ENCODE measurements at places on chromosomes 1 and 21.
A peak's percentile ranks its signal among the peaks of the same experiment; 100 is the strongest.

GRCh38 chr1:240500647-240501046 is 111.3 kb downstream of the GREM2 start:
- DNase-seq, result no peak

GRCh38 chr1:36135330-36135667 is 10.3 kb upstream of the COL8A2 start:
- no peak for DNase-seq

GRCh38 chr1:36869054-36869453 is 165.3 kb downstream of the GRIK3 start:
- DNase-seq, result no peak

DNA sequence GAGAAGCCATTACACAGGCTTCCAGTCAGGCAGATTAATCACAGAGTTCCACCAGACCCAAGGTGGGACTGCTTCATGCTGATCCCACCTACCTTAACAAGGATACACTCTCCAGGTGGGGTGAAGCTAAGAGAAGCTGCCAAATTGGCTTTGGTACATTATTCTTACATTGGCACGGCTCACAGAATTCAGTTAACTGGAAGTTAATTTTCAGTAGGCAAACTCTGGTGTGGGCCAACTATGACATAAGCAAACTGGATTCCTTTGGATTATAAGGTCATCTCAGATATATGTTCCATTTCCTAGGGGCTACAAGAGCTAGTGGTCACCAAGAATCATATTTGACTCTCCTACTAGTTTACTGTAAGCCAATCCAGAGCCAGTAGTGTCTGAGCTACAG is 448.8 kb upstream of the BEND5 start:
- no peak for DNase-seq

GRCh38 chr1:178098262-178098661 is 4.4 kb downstream of the RASAL2 start:
- no peak for DNase-seq

GRCh38 chr1:170415710-170416372 is 116.1 kb upstream of the GORAB start:
- no peak for DNase-seq

- DNase-seq, result peak; percentile 44
Measured at GRCh38 chr1:178093951-178094738, at the start of gene RASAL2. RASAL2 (plus strand) TSS chr1:178094104; CDS start chr1:178094493, 389 bp downstream.

DNA sequence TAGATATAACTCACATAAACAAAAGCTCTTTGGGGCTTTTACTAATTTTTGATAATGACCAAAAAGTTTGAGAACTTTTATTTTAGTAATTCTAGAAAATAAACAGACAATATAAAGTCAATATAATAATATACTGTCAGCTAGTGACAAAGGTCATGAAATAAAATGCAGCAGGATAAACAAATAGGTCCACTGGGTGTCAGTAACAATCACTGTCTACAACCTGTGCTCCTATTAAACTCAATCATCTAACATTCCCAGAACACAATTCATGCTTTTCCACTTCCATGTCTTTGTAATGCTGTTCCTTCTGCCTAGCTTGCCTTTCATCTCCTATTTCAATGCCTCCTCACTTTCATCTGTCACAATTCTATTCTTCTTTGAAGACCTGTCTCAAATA is 186.1 kb downstream of the GIPC2 start:
- DNase-seq, result no peak

GRCh38 chr1:242470774-242471173 is 53.7 kb downstream of the PLD5 start:
- DNase-seq, result no peak

- DNase-seq, result no peak
Measured at GRCh38 chr1:206039046-206039973, 13.7 kb upstream of the RHEX start.

- no peak for DNase-seq
Measured at GRCh38 chr21:36092681-36093080, 22.9 kb downstream of the CBR1 start.

- no peak for DNase-seq
Measured at GRCh38 chr1:112464501-112464900, 44.3 kb upstream of the WNT2B start.

GRCh38 chr1:229046251-229046853 is 224.6 kb upstream of the RAB4A start:
- DNase-seq, result no peak

DNA sequence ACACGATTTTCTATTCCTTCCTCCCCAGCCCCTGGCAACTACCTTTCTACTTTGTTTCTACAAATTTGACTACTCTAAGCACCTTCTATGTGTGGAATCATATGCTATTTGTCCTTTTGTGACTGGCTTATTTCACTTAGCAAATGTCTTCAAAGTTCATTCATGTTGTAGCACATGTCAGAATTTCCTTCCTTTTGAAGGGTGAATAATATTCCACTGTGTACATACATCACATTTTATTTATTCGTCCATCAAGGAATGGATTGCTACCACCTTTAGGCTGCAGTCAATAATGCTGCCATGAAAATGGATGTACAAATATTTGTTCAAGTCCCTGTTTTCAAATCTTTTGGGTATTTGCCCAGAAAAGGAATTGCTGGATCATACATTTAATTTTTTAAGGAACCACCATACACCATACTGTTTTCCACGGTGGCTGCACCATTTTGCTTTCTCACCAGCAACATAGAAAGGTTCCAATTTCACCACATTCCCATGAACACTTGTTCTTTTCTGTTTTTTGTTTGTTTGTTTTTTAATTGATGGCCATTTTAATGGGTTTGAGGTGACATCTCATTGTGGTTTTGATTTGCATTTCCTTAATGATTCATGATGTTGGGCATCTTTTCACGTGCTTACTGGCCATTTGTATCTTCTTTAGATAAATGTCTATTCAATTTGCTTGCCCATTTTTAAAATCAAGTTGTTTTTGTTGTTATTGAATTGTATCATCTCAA is 3.3 kb upstream of the PDZK1 start:
- no peak for DNase-seq

- no peak for DNase-seq
Measured at GRCh38 chr1:202661136-202661845, 49.0 kb downstream of the SYT2 start.

DNA sequence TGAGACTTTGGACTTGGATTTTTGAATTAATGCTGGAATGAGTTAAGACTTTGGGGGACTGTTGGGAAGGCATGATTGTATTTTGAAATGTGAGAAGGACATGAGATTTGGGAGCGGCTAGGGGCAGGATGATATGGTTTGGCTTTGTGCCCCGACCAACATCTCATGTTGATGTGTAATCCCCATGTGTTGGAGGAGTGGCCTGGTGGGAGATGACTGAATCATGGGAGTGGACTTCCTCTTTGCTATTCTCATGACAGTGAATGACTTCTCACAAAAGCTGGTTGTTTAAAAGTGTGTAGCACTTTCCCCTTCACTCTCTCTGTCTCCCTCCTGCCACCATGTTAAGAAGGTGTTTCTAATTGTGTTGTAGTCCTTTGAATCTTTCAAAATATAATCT is 9.3 kb upstream of the PHGDH start:
- no peak for DNase-seq

DNA sequence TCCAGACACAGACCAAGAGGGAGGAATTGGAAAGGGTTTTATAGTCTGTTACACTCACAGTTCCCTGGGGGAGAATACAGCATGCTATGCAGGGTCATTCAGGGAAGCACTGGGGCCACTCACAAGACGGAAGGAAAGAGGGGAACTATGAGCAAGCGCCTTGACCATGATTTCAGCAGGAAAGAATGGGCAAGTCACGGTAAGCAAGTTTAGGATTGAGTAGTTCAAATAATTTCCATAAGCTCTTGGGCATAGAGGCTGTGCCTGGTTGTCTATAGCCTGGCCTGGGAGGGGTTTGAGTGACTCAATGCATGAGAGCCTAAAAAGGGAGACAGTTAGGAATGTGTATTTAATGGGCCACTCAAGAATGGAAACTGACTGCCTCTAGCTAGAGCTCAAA is 176.7 kb downstream of the TTLL7 start:
- DNase-seq, result no peak

GRCh38 chr1:162688931-162689330 is 56.7 kb downstream of the DDR2 start:
- no peak for DNase-seq

Measured in GM06990 (cell line).